ENCODE measurements at places on chromosomes 2 and 18.

- no peak for DNase-seq
These were observed 199.9 kb downstream of the HDAC4 start for GRCh38 chr2:239200646-239201530.

DNA sequence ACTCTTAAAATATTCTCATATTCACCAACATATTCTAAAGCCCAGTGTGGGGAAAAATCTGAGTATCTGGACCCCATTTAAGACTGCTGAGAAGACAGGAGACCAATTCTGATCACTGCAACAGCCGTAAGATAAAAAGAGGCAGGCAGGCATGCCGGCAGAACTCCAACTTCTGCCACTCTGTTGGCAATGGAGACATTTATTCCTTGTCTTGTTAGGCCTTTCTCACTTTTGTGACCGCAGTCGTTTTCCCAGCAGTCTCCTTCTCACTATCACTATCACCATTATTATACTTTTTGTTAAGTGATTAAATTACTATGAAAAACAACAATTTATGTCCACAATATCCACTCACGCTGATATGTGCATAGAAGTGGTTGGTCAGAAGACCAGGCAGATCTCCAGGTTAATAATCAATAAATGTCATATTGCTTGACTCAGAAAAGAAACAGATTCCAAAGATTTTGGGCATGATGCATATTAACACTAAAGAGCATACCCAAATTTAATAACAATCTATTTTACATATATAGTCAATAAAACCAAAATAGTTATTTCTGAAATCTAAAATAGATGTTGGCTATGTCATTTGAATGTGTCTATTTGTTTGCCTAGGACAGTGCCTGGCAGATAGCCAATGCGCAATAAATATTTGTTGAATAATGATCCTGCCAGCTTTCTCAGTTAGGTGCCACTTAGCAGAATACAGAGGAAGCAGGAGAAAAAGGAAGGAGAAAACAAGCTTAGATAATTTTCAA is 38.2 kb downstream of the SESTD1 start:
- no peak for DNase-seq

DNA sequence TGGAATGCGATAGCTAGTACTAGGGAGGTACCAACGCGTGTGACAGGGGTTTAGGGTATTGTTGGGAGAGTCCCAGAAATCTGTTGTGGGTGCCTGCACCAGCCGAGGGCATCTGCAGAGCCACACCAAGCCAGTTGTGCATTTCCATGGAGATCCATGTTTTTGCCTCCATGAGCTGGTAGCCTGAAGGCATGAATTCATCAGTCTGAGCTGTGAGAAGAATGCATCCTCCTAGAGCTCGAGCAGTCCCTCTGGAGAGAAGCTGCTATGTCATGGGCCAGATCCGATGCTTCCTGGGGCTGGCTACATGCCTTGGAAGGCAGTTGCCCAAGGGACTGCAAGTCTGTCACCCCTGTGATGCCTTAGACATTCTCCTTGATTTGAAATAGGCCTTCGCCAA is 57.9 kb downstream of the LIPG start:
- no peak for DNase-seq

DNA sequence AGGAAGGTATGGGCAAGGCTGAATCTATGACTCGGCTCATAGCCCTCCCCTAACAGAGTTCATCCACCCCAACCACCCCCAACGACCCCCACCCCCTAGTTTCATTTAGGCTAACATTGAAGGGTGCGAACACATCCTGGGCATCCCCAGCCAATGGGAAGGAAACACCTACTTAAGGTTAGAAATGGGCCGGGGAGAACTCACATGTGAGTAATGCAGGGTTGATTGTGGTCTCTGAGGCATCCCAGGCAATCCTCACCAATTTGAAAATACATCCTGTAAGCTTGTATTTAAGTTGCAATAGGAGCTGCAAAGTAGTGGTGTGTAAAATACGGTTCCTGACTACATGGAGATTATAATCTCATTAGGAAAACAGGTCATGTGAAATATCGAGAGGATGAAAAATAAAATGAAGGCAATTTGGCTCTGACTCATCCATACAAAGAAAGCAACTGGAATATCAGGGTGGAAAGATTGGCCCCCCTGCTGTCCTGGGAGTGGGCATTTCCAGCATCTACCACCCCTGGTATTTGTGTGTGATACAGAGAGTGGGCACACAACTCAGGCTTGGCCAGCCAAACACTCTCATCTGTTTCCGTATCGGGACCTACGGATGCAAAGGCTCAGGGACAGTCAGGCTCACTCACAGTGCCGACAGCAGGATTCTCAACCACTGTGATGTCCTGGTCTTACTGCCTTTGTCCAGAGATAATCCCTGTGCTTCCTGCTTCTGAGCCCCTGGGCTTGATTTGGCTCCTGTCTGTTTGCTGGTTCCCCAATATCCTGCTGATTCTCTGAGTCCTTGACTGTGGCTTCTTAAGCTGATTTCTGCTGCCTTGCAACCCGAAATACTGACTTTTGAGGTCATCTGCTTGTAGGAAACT is 90.0 kb upstream of the NCKAP5 start:
- DNase-seq = no peak

DNA sequence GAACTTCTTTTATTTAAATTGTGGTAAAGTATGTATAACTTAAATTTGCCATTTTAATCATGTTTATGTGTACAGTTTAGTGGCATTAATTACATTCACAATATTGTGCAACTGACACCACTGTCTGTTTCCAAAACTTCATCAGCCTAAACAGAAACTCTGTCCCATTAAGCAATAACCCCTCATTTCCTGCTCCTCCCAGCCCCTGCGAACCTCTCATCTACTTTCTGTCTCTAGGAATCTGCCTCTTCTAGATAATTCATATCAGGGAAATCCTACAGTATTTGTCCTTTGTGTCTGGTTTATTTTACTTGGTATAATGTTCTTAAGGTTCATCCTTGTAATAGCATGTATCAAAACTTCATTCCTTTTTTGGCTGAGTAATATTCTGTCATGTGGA is 75.1 kb downstream of the BOLA3 start:
- DNase-seq = no peak

- no peak for DNase-seq
These were observed at the start of gene HMSD for GRCh38 chr18:63949068-63949737. Gene HMSD, plus strand, starts transcription at chr18:63949301. Its CDS starts 4,155 bp downstream, at chr18:63953456.

GRCh38 chr2:158903711-158904405 is 64.6 kb upstream of the TANC1 start:
- DNase-seq = no peak

DNA sequence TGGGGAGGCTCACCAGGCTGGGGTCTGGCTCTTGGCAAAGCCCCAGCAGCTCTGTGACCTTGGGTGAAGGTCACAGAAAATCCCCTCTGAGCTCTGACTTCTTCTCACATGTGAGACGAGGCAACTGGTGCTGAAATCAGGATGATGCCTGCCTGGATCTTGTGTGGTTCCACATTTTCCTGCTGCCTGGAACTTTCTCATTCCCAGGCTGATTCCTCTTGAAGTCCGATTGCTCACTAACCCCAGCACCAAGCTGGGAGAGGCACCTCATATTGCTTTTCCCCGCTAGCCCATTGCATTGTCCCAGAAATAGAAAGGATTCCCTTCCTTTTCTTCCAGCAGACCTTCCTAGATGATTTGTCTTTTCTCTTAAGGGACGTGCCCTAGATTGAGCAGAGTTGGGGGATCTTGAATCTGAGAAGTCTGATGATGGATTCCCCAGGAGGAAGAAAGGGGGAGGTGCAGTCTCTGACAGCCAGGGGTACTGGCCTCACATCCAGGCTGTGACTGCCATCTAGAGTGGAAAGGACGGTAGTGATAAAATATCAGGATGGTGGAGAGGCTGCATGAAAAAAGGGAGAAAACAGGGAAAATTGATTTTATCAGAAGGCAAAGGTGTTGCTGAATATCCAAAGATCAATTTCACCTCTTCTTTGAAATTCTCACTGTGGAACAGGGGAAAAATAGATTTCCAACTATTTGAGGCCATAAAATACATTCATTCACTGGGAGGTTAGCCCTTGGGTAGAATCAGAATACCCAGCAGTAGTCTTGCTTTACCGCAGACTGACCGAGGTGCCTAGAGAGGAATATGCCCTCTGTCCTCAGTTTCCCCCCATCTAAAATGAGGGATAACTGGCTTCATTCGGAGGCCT is 96.3 kb downstream of the FAM210A start:
- DNase-seq = no peak

- DNase-seq = no peak
These were observed 139.6 kb downstream of the PAX3 start for GRCh38 chr2:222159221-222159620.

DNA sequence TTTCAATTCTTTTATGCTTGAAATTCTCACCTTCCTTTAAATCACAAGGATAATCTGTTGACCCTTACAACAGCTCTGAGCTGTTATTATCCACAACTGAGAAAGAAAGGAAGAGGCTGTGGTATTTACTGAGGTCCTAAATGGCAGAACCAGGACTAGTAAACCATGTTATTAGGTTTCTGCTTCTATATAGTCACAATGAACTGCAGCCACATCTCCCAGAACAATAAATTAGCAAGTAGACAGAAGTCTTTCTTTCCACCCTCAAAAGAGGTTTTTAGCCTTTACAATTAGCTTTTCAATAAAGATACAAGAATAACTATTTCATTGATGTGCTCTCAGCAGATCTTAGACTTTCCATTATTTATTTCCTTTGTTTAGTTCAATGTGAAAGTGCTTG is 374.2 kb downstream of the NRXN1 start:
- no peak for DNase-seq

GRCh38 chr2:106078096-106078495 is 116.0 kb downstream of the UXS1 start:
- DNase-seq = no peak

DNA sequence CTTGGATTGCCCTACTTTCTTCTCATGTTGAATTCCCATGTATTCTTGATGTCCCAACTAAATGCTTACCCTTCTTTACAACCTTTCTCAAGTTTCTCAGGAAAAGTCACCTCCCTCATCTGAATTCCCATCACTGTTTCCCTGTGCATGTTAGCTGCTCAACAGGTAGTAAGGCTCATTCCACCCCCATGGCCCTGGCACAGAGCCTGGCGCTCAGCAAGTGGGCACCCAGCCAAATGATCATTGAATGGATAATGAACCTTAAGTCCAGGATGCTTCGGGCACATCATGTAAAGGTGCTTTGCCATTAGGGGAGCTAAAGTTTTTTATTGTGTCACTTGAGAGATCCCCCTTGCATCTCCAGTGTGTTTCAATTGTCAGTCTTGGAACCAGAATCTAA is 124.0 kb downstream of the PKP4 start:
- DNase-seq = no peak

DNA sequence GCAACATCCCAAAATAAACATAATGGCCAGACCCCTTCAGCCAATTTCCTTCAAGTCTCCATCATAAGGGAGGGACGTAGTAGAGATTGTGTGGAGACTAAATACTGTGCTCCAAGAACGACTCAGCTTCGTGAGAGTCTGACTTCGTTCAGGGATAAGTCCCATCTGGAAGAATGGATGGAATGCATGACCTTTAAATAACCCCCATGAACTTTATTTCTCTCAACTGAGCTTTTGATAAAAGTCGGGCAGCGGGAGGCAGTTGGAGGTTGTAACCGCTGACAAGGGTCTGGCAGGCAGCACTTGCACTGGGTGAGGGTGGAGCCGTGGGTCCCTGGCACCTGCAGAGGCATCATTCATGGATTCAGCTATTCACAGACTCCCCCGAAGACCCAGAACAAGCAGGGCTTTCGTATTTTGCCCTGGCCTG is 115.9 kb downstream of the ZFP36L2 start:
- DNase-seq = no peak

DNA sequence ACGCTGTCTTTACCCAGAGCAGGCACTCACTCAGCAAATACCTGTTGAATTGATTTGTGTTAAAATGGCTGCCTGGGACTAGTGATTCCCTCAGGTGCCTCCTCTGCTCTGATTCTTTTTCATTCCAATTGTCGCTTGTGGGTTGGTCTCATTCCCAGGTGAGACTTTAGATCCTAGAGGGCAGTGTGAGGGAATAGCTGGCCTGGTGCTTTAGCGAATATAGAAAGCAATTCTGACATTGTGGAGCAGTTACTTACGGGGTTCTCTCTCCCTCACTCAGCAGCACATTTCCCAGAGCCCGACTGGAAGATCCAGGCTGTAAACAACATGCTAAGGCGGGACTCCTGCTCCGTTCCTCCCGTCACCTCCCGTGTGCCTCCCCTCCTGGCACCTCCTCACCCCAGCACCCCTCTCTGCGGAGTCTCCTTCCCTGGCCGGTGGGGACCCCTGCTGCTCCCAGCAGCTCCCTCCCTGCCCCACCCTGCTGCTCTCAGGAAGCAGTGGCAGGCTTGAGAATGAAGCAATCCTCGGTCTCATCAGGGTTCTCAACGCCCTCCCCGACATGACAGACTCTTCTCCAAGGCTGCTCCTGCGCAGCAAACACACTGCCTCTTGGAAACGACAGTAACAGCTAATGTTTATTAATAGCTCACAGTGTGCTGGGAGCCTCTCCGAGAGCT is 26.9 kb downstream of the CELF4 start:
- DNase-seq = no peak

GRCh38 chr2:22487036-22487435 is 897.9 kb upstream of the KLHL29 start:
- no peak for DNase-seq

DNA sequence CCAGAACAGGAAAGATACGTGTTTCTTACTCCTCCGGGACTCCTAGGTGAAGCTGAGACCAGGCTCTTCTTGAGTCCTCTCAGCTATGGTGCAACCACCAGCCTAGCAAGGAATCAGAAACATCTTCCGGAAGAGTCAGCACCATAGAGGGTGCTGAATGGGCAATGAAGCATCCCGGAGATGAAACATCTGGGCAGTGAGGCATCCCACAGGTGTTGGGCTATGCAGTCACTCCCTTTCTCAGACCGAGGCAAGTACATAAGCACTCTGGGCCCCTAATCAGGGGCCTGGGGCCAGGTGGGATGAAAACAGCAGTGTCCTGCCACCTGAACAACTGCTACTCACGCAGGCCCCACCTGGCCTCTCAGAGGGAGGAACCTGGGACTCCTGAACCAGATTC is 1.4 kb upstream of the CAPN10 start:
- DNase-seq = no peak

- no peak for DNase-seq
These were observed 422.9 kb downstream of the ARHGAP15 start for GRCh38 chr2:143551971-143552650.

DNA sequence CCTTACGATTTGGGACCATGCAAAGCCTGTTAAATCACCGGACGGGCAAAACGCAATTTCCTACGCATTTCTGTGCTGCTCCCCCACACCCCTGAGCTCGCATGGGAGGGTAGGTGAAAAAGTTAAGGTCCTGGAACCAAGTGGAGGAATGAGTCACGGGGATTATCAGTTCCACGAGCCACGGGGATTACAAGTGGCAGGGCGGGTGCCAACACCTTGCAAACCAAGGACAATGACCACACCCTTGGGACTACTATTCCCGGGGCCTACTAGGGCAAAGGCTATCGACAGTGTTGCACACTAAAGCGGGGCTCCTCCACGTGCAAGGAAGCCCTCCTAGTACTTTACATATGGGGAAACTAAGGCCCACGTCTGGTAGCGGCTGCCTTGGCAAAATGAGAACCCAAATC is 447 bp downstream of the RETSAT start:
- no peak for DNase-seq

- DNase-seq = no peak
These were observed 30.1 kb downstream of the C1D start for GRCh38 chr2:68032702-68033101.

- no peak for DNase-seq
These were observed 239.4 kb upstream of the LYPD1 start for GRCh38 chr2:132909427-132909826.

All from NCI-H1436 treated with DMSO at 0.1 percent for 48 hours (cell line).